ENCODE measurements at places on chromosomes 2 and 18.
A peak's percentile ranks its signal among the peaks of the same experiment; 100 is the strongest.

DNA sequence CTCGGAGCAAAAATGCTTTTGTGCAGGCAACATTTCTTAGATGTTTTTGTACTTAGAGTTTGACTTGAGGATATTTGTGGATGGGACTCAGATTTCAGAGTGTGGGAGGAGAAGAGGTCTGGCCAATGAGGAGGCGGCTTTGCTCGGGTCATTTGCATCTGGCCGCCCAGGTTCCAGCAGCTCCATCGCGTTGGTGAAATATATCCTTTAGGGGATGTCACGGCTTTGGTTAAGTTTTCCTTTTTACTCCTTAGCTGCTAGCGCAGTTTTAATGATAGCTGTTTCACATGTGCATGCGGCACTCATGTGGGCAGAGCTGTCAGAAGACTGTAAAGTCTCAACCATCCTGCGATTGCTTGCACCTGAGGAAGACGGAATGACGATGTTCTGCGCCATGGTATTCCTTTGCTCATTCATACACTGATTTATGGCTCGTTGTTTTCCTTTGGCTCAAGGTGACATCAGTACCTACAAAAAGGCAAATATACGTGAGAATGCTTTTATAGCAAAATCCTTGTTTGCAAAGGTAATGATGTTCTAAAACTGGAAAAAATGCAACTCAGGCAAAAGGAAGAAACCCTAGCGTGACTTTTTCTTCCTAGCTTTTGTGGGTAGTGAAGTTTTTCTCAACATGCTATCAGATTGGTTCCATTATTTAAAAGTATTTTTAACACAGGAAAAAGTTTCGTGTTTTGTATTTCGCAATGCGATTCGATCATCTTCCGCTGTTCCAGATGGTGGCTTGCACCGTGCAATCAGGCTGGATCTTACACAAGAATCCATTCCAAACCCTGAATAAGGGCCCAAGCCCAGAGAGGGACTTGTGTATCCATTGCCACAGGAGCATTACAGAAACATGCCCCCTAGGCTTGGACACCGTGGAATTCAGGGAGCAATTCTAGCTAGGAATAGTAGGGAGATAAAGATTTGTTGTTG, 70.5 kb upstream of the ZNF516 start:
- no peak for DNase-seq

DNA sequence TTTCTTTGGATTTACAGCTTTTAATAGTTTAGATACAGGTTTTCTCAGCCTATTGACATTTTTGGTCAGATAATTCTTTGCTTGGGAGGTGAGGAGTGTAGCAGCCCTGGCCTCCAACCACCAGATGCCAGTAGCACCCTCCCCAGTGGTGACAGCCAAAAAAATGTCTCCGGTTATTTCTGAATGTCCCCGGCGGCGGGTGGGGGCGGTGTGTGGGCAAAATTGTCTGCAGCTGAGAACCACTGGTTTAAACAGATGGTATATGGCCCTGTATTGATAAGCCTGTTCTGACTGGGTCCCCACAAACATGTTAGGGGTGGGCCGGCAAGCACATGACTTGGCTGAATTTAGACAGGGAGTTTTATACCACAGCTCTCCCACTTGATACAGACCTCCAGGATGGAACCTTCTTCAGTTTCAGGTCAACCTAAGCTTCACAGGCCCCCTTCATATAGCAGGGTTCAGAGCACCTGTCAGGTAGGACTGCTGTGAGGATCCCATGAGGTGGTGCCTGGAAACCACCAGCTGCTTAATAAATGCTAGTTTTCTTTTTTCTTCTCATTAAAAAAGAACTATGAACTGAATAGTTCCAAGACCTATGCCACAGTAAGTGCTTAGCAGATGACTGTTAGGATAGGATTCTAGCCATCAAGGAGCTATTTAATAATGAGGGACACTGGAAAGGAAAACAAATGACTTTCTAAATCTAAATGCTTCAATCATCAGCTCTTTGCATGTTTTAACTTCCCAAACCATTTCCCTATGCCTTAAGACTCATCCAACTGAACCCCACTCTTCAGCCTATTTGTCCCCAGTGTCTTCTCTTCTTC, 18.1 kb downstream of the LPIN2 start:
- peak; percentile 62 for DNase-seq

- DNase-seq, result no peak
Observed at GRCh38 chr2:178191511-178191910, 2.8 kb upstream of the OSBPL6 start.

- DNase-seq, result no peak
Observed at GRCh38 chr2:48199070-48199469, 292.8 kb upstream of the FBXO11 start.

DNA sequence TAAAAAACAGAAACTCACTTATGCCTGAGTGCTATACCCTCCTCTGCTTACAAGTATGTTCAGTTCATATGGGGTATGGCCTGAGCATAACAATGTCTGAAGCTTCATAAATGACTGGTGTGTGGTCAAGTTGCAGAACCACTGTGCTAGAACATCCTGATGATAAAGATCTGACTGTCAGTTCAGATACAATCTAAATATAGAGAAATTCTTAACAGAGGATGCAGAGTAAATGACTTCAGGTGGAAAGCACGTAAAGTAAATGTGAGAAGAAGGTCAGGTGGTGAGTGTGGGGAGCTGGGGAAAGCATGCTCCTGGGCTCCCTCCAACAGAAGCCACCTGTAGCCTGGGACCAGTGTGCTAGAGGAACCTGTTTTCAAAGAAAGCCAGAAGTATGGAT, 926.2 kb downstream of the TSN start:
- no peak for DNase-seq

DNA sequence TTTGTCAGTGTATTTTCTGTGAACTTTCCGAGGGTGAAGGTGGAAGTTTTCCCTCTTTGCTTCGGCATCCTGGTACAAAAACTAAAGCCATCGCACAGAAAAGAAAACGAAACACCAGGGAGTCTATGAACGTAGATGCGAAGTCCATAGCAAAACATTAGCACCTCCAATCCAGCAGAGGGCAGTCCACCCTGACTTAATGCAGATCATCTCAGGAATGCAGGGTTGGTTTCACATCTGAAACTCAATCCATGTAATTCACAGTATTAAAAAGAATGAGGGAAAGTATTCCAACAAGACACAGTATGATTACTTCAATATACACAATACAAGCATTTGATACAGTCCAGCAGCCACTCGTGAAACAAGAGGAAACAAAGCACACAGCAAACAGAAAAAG, 70.8 kb downstream of the RTP5 start:
- no peak for DNase-seq

DNA sequence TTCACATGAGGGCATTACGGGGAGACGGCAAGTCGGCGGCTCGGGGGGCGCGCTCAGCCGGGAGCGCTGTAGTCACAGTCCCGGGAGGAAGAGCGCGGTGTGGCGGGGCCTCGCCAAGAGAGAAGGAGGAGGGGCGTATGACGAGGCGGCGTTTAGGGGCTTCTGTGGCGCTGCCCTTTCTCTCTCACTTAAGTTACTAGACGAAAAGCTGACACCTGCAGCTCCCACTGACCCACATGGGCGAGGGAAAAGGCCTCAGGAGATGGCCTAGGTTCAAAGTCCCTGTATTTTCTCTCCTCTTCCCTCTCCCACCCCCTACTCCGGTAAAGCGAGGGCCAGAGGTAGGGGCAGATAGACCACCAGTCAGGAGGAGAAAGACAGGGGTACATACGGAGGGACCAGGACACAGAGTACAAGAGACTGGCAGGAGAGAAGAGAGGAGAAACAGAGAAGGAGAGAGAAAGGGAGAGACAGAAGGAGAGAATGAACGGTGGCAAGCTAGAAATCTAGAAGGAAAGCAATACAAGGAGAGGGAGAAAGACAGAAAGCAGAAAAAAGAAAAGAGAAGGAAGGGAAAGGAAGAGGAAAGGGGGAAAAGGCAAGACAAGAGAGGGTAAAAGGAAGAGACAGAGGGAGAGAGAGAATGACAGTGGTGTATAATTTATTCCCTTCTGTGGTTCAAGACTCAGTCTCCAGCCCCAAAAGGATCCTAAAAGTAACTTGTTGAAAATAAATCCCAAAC, 3.8 kb downstream of the SIX2 start:
- DNase-seq, result no peak

- no peak for DNase-seq
Observed at GRCh38 chr2:191970867-191971266, 124.0 kb upstream of the CAVIN2 start.

- no peak for DNase-seq
Observed at GRCh38 chr2:70115646-70116442, 28.6 kb downstream of the PCBP1 start.

DNA sequence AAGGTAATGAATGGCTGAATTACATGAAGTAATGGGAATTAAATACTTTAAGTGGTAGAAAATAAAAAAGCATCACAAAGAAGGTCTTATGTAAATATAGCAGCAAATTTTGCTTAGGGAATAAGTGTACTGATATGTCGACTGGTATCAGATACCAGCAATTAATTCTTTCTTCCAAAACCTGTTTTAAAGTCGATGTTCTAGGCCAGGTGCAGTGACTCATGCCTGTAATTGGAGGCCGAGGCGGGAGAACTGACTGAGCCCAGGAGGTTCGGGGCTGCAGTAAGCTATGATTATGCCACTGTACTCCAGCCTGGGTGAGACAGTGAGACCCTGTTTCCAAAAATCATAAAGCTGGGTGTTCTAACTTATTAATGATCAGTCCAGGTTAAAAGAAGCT, 30.3 kb downstream of the SP3 start:
- DNase-seq, result no peak

- DNase-seq, result no peak
Observed at GRCh38 chr2:168470320-168471162, 14.5 kb downstream of the CERS6 start.

DNA sequence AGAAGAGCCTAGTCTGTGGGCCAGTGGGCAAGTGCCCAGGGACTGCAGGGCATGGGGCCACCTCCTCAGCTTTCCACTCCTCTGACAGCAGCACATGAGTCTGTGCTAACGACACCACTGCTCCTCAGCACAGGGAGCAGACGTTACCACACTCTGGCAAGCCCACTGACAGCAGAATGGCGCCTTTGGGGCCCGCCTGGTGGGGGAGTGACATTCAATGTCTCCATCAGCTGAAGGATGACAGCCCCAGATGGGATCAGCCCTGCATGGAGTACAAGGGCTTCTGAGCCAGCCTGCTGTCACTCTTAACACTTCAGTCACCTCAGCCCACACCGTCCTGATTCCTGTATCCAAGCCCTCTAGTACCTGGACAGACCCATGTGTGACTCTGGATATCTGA, 149.4 kb upstream of the SMAD2 start:
- no peak for DNase-seq
